Stimulated activated CD8-positive, alpha-beta memory T cell treated with anti-CD3 and anti-CD28 coated beads, Interleukin-15, amount 100 ng/mL, for 48 hours (primary cell): ENCODE measurements at places on chromosomes 1 and 21.

GRCh38 chr1:215529571-215529970 is 37.5 kb upstream of the KCTD3 start:
- DNase-seq = no peak

- no peak for DNase-seq
These were observed 33.5 kb downstream of the CFAP57 start for GRCh38 chr1:43205671-43206070.

GRCh38 chr1:198741744-198742143 is 102.9 kb downstream of the PTPRC start:
- DNase-seq = no peak

DNA sequence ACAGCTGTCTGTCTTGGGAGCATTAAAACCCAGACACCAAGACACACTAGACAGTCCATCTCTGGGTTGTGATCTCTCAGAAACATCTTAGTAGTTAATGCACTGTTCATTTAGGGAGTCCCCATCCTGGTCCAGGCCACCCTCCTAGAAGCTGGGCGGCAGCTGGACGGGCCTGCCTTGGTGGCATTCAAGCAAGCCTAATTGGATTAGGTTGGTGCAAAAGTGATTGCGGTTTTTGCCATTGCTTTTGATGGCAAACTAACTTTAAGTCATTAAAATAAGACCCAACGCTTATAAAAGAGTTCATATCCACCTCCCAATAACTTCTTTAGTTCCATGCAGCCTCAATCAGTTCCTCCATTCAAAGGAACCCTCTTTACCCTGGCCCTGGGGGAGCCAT is 21.7 kb downstream of the ATP5PO start:
- DNase-seq = no peak

- DNase-seq = no peak
These were observed 24.6 kb upstream of the B3GALT2 start for GRCh38 chr1:193210996-193211395.

DNA sequence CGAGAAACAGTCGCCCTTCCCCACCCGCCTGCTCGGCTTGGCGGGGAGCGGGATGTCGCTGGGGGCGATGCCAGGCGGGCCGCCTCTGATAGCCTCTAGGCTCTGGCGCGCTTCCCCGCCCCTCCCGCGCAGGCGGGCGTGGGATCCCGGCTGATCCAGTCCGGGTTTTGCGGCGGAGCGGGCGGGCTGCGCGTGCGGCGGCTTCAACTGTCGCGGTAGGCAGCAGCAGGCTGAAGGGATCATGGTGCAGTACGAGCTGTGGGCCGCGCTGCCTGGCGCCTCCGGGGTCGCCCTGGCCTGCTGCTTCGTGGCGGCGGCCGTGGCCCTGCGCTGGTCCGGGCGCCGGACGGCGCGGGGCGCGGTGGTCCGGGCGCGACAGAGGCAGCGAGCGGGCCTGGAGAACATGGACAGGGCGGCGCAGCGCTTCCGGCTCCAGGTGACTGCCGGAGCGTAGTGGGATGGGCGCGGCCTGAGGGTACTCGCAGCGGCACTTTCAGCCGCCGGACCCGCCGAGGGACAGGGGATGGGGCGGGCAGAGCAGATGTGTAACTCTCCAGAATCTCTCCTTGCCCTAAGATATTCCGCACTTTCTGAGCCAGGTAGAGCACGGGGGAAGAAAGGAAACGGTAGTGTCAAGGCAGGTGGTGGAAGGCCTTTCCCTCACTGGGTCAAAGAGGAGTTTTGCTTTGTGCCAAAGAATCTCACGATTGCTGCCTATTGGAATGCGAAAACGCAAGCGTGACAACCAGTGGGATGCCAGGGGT is at the start of gene FAAH:
FAAH (plus strand) TSS at position 210 of the 764 bp plus-strand sequence; CDS start at position 242, 32 bp downstream.
- no peak for DNase-seq

- no peak for DNase-seq
These were observed 31.6 kb downstream of the VWA5B1 start for GRCh38 chr1:20322081-20322824.

DNA sequence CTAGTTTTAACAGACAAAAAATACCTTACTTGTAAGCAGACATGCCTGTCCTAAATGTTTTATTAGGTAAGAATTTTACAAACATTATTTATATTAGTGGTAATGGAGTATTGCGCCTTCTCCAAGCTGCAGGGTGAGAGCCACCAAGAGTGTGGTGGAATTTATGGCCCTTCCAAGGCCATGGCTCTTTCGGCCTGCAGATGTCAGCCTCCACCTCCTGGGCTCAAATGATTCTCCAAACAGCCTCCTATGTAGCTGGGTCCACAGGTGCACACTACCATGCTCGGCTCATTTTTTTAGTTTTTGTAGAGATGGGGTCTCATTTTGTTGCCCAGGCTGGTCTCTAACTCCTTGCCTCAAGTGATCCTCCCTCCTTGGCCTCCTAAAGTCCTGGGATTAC is 56.3 kb downstream of the ITGB3BP start:
- no peak for DNase-seq

DNA sequence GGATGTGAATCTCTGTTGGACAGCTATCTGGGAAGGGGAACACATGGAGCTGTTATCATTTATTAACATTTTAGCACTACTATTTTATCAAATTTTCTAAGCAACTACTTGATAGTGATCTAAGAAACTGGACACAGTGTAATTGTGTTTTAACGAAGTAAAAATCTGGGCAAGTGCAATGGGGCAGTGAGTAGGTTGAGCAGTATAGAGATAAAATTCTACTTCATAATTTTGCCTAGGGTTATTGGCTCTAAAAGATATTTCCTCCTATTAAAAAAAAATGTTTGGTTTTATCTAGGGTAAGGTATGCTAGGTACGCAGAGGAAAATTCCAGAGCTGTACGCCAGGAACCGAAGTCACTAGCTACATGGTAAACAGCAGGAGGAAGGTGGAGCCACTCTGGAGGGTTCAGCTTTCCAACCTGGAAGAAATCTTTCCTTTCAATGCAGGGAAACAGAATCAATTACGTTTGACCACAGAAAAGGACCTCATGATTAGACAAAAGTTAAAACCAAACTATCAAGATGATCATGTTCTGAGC is 43.3 kb downstream of the BCAR3 start:
- no peak for DNase-seq

GRCh38 chr1:223059526-223059925 is 83.5 kb downstream of the TLR5 start:
- no peak for DNase-seq

- no peak for DNase-seq
These were observed 349.7 kb downstream of the RWDD3 start for GRCh38 chr1:95583661-95584210.

- no peak for DNase-seq
These were observed 143.3 kb downstream of the DYRK1A start for GRCh38 chr21:37509802-37510393.

DNA sequence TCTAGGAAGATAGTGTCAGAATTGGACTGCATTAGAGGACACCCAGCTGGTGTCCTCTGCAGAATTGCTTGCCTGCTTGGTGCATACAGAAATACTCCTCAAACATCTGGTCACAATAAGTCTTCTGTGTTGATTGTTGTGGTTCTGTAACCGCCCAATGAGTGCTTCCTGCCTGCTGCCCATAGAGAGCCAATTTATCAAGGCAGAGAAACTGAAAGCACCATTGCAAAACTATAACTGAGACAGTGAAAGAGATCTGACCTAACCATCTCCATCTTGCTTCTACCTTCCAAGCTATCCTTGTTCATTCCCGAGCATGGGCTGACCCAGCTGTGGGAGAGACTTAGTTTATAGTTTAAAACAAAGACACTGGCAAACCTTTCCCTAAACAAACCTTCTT is 462.4 kb upstream of the RGS18 start:
- no peak for DNase-seq

GRCh38 chr1:15124362-15125100 is 29.0 kb upstream of the TMEM51 start:
- DNase-seq = no peak

GRCh38 chr1:55928576-55928975 is 650.8 kb downstream of the PLPP3 start:
- DNase-seq = no peak

DNA sequence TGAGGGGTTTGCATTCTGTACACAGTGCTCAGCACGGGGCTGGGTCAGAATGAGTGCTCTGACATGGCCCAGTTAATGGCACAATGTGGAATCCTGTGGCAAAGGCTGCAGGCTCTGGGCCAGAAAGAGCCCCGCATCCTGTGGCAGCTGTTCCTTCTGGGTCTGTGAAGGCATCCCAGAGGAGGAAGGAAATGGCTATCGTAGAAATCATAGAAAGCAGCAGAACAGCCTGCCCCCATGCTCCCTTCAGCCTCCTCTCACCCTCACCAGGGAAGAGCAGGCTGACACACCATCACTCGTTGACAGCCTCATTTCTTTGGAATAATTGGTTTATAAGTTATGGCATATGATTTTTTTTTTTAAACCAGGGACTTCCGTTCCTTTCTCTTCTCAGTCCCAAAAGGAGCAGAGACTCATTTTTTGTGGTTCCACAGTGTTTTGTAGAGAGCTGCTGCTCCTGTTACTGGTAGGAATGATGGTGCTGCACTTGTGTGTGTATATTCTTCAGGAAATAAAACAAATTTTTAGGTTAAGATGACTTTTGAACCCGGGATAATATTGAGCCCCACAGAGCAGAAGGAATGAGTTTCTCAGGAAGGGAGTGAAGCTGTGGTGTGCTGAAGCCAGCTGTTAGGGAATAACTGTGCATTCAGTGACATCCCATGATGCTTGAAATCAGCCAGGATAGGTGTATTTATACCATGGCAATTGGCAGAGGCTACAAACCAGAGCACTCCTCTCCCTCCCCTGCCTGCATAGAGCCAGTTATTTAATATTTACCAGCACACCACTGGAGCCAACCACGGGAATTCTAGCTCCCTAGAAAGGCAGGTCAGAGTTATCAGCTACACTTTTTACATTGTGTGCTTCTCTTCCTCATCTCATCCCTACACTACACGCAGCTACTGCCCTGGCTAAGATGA is 32.0 kb downstream of the PLXNA2 start:
- no peak for DNase-seq

DNA sequence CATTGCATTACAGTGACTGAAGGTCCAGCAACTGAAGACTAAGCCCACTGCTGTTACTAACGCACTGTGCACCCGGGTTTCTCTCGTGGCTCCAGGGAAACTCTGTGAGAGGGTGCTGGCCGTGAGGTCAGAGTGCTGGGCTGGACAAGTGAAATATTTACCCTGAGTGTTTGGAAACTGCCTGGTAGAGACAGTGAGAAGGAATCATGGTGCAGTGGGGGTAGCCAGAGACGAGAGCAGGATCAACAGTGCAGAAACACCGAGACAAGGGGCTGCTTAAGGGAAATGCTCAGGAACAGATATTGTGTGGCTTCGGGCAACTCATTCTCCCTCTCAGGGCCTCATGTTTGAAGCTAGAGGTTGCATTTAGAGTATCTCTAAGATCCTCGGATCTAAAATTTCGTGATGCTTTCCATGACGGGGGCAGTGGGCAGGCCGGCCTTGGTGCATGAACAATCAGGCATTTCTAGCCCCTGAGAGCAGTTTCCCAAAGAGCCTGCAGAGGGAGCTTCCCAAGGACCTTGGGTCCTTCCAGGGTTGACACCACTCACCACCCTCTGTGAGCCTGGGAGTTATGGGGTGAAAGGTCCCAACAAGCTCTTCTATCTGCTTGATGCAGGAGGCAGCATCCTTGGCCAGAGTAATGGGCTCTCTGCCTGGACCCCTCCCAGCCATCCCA is 9.7 kb downstream of the CD2 start:
- no peak for DNase-seq

DNA sequence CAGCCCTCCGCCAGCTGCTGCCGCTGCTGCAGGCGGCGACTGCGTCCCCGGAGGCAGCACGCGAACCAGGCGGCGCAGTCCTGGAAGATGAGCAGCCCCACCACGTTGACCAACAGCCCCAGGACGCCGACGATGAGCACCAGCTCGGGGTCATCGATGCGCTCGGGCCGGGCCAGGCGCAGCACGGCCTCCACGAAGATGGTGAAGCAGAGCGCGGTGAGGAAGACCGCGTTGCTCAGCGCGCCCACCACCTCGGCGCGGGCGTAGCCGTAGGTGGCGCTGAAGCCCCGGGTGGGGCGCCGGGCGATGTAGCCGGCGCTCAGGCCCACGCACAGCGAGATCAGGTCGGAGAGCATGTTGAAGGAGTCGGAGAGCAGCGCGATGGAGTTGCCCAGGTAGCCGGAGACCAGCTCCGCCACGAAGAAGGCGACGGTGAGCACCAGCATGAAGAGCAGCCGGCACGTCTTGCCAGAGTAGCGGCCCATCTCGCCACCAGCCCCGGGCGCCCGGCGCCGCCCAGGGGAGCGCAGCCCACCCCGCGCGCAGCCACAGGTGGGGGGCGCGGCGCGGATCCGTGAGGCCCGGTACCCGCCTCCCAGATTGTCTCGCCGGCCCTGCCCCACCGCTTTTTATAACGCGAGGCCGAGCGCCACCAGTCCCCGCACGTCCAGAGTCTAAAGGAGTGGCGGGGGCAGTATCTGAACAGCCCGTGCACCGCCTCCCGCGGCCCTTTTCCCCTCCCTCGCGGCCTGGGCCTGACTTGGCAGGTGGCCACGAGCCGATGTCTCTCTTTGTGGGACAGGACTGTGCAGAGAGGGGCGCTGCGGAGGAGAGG is at the start of gene SLC30A10:
SLC30A10 (minus strand) TSS at position 602 of the 835 bp plus-strand sequence; CDS start at position 485, 117 bp downstream.
- no peak for DNase-seq

GRCh38 chr1:8712413-8713231 is 104.8 kb downstream of the RERE start:
- no peak for DNase-seq

GRCh38 chr1:22886211-22886610 is 86.5 kb downstream of the LACTBL1 start:
- DNase-seq = no peak

DNA sequence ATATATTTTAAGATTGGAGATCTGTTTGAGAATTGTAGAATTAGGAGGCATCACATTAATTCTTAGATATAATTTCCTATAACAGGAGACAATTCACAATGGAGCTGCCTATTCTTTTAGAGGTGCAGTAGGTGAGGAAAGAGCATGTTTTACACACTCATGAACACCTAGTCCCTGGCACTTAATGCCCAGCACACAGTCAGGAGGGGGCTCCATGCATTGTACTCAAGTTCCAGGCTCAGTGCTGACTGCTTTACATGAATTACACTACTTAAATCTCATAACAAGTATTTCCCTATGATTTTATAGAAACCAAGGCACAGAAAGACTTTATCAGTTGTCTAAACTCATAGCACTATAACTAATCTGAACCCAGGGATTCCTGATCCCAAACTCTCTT is 360 bp upstream of the GBP3 start:
- DNase-seq = no peak

DNA sequence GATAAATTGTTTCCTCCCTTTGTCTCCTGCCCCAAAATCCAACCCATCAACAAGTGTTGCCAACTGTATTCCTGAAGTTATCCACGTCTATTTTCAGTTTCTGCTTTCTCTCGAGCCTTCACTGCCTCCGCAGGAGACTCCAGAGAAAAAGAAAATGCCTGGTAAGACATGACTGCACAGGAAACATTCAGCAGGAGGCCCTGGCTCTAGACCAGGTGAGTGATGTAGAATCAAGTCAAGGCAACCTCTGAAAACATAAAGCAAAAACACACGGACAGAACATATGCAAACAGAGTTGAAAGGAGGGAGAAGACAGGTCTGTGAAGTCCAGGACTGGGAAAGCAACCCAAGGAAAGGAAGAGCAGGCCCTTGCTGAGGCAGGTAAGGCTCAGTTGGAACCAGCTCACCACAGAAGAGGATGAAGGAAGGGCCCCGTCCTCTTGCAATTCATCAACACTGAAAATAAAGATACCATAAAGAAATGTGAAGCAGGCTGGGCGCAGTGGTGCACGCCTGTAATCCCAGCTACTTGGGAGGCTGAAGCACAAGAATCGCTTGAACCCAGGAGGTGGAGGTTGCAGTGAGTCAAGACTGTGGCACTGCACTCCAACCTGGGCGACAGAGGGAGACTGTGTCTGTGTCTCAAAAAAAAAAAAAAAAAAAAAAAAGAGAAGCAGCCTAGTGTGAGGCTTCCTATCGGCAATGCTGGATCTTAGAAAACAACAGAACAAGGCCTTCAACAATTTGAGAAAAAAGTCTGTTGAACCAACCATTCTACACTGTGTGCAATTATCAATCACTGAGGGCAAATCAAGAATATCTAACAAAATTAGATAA is 8.8 kb downstream of the NOL9 start:
- no peak for DNase-seq
